Fibroblast of skin of left biceps (primary cell): ENCODE measurements at places on chromosomes 1 and 21.

DNA sequence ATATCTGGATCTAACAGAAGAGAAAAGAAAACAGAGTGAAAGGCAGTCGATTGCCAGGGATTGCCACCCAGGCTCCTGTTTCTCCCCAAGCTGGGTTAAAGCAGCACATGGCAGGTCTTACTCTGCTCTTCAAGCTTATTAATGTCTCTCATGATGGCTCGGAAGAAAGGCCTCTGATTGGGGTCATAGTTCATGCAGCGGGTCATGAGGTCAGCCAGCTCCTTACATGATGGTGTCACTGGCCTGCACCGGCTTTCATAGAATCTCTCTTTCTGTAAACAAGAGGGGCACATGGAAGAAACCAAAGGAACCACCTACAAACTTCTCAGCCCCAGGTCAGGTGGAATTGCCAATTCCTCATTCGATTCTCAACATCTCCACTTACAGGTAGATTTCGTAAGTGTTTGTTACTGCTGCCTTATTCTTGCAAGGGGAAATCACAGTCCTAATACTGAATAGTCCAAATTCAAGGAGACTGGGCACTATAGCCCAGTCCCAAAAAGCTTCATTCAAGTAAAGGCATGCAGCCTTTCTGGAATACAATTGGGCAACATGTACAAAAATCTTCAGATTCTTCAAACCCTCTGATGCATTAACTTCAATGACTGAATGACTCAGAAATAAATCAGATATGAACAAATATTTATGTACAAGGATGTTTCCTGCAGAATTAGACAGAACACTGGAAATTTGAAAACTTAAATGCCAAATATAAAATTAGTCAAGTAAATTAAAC lies 96.6 kb downstream of the RAVER2 start:
- DNase-seq = no peak

DNA sequence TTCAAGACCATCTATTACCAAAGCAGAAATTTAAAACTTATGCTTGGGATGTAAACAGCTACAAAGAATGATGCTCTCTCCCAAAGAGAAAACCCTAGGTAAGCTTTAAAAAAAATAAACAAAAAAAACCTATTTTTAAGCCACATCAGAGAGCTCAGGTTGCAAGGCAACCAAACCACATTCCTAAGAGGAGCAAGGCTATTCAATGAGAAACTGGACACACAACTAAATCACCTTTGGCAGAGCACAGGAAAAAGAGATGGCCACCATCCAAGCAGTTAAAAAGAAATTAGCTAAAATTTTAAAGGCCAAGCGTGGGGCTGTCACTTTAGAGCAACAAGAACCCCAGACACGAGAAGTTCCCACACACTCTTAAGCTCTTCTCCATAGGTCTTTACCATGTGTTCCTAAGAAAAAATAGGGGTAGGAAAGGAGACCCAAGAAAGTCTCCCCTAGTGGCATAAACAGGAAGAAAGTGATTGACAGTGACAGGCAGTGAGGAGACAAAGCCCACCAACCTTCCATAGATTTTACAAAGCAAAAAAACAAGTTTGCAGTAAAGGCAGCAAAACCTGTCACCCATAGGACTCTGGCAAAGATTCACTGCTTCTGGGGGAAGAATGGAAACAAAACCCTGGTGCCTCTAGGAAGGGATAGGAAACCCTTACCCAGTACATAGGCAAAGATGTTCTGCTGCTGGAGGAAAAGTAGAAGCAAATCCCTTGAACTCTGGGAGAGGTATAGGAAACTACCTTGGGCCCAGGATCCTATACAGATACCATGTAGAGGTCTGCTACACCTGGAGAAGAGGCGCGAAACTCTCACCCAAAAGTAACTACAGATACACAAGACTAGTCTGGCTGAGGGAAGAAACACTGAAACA lies 68.5 kb downstream of the FOXJ3 start:
- DNase-seq = no peak

DNA sequence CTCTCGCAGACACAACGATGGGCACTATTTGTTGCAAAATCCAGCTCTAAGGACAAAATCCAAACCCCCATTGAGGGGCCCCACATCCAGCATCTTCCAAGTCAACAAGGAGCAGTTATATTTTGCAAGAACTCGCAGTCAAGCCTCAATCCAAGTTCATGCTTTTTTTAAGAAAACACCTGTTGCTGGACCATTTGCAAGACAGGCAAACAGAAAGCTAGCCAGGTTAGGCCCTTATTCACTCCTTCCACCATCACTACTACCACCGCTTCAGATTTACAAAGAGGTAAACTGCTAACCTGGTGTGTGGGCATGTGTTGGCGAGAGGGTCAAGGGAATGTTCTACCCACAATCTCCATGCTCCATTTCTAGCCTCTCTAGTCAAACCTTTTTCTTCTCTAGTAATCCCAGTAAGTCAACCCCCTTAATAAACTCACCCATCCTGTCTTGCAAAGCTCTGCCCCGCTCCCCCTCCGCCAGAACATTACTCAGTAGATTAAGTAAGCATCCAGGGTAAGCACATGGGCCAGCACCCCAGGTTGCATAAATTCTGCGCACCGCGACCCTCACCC lies 703 bp downstream of the ERI3 start:
- no peak for DNase-seq

DNA sequence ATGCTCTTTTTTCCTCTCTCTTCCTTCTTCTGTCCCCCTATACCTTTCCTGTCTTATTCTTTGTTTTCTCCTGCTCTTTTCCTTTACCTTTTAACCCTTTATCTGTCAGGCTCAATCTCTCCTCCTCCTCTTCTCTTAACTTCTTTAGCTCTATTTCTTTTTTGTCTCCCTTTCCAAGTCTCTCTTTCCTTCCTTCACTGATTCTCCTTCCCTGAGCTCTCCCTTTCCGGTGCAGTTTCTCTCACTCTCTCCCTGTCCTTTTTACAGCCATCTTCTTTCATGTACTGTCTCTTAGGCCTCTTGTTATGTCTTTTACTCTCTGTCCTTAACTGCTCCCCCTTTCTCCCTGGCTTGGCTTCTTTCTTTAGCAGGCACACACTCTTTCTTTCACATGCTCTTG lies 12.0 kb downstream of the SLC30A7 start:
- DNase-seq = no peak

DNA sequence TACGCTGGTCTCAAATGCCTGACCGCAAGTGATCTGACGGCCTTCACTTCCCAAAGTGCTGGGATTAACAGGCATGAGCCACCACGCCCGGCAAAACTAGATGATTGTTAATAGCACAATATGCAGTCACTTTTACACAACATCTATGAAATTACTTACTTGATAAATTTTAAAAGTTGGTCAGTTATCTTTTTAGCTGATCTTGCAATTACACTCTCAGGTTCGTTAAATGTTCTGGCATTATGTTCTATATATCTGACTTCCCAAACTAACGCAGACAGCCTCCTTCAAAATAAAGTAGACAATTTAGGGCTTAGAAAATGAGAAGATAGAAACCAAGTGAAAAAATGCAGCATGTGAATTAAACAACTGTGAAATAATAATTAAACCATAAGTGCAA lies 31.8 kb upstream of the PSMG1 start:
- DNase-seq = no peak

GRCh38 chr1:86993269-86993985 lies 79.0 kb downstream of the HS2ST1 start:
- no peak for DNase-seq

- no peak for DNase-seq
These were observed 752.1 kb downstream of the NCAM2 start for GRCh38 chr21:21750124-21750825.

DNA sequence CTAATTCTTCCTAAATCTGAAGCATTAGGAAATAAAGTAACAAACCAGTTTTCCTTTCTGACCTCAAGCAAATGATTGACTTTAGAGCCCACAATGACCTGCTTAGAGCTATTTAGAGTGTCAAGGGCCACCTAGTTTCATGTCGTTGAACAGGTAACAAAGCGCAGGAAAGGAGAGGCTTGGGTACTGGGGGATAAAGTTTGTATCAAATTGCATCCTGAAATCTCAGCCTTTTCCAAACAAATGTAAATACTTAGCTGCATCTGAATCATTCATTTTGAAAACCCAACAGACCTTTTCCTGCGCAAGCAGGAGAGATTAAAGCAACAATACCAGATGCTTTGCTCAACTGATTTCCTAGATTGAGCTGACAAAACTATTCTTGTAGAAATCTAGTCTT lies 121.2 kb downstream of the NRIP1 start:
- DNase-seq = no peak

DNA sequence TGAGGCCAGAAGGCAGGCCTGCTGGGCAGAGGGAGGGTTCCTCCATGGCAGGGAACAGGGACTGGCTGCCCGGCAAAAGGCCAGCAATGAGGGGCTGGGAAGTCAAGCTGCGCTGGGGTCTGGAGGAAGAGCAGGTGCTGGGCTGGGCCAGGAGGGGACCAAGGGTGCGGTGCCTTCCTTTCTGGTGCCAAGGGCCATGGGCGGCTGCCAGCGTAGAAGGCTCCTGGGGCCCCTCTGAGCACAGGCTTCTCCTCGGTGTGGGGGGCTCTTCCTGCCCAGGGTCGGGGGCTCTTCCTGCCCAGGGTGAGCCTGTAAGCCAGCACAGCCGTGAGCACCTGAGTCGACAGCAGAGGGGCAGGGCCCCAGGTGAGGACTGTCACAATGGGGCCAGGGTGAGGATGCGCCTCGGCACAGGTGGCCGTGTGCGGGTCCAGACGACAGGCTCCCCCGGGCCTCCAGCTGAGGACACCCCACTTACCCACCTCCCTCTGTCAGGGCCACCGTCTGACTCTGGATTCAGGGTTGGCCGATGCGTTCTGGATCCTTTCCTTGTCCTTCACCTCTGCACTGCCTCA lies 10.7 kb upstream of the DNMT3L start:
- DNase-seq = no peak

- DNase-seq = no peak
These were observed 55.7 kb downstream of the PLD5 start for GRCh38 chr1:242468784-242469183.

DNA sequence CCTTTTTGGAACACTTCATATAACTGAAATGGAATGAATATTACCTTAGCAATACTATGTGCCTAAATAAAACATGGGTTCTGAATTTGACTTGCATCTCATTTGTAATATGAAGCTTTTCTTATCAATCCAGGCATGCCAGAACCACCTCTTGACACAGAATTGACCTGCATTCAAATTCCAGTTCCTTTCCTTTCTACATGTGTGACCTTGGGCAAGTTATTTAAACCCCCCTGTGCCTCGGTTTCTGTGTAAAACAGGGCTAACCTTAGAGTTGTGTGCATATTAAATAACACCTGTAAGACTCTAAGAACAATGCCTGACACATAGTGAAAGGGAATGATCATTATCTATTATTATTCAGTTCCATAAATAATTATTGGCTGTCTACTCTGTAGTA lies 2.0 kb upstream of the NOS1AP start:
- DNase-seq = no peak

DNA sequence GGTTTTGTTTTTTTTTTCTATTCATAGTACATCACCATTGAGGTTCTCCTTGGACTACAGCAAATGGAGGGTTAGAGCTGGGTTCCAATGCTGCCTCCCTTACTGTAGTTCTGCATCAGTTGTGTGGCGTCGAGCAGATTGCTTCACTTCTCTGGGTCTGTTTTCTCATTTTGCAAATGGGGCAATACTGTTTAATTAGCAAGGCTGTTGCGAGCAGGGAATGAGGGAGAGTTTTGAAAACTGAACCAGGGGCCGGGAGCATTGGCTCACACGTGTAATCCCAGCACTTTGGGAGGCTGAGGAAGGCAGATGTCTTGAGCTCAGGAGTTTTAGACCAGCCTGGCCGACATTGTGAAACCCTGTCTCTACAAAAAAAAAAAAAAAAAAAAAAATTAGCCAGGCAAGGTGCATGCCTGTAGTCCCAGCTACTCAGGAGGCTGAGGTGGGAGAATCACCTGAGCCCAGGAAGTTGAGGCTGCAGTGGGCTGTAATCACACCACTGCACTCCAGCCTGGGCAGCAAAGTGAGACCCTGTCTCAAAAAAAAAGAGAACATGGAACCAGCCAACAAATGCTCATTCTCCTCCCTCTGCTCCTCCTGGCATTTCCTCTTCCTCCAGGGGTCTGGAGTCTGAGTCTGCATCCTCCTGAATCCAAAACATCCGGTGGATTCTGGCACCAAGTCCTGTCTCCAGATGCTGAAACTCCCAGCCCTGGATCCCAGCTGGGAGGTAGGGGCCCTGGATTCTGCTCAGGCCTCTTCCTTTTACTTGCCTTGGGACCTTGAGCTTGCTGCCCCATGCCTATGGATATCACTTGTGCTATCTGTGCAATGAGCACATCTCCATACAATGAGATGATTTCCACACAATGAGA lies 3.7 kb upstream of the PLOD1 start:
- peak; percentile 67 for DNase-seq

DNA sequence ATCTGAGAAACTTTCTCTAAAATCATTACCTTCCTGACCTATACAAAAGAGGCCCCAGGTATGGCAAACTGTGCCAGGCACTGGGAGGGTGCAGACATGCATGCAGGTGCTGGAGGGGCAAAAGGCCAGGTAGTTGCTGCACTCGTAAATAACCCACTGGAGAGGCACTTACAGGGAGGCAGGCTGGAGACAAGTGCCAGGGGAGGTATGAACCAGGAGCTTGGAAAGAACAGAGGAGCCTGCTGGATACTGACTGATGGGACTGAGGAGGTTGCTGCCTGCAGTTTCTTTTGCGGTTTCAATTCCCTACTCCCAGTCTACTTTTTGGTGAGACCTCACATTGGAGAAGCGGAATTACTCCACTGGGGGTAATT lies 113.9 kb downstream of the DSCAM start:
- no peak for DNase-seq

DNA sequence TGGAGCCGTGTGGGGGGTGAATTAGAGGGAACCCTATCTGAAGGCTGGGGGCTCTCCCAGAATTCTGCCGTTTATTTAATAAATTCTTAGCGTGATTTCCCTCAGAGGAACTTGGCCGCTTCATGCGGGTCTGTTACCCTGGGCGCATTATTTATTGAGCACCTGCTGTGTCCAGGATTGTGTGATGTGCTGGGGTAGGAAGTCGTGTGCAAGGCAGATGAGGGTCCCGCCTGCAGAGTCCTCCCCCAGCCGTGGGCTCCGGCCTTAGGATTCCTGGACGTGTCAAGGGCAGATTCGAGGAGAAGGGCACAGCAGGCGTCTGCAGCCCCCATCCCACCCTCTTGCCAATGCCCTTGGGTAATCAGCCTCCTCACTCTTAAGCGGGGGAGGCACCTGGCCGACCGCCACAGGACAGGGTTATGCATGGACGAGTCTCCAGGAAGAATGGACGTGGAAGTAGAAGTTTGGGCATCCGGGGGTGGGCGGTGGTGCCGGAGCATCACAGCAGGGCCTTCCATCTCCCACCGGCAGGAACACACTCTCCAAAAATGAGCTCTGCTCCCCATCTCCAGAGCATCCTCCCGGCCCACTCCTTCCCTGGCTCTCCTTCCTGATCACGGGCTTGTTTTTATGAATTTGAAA lies 233.3 kb upstream of the C1orf174 start:
- no peak for DNase-seq

DNA sequence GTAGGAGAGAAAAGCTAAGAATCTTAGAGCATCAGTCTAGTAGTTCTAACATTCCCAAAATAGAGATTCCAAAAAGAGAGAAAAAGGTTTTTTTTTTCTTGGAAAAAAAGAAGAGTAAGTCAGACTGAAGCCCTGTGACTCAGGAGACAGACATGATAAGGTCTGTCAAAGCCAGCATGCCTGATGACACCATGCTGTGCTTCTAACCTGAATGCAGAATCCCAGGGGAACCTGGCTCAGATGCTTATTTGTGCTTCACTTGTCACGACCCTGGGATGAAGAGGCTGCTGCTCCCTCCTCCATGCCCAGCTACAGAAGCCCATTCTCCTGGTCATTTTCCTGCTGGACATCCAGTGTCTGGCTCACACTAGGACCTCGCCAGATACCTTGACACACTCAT lies 44.3 kb downstream of the ERICH3 start:
- DNase-seq = no peak

GRCh38 chr1:37461698-37462436 lies 12.5 kb upstream of the ZC3H12A start:
- no peak for DNase-seq
